Right forelimb (tissue), 1 donor: ENCODE measurements at places on chromosomes 1 and 21.

DNA sequence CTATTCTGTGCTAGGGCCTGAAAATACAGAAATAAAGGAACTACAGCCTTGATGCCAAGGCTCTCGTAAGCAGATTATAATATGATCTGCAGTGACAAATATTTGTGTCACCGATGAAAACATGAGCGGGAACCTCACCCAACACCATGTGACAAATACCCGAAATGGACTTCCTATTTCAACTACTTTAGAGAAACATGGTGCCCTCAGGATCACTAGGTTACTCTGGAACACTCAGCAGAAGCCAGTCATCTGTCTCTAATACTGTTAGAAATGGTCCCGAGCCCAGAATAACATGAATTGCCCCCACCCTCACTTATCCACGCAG is 463 bp upstream of the VAMP3 start:
- DNase-seq: no peak

GRCh38 chr1:92425617-92426016 is 61.1 kb downstream of the GFI1 start:
- no peak for DNase-seq

DNA sequence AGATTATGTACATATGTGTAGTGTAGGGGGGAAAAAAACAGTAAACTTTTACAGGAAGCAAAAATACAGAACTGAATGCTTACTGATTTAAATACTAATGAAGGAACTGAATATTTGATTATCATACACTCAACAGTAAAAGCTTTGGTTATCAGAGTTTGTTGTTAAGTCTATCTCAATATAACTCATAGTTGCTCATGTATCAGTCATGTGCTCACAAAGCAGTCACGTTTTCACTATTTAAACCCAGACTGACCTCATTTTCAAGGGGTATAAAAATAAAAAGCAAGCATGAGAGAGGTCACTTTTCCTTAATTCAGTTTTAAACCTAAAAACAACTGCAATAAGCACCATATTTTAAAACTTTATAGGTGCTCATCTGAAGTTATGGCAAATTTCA is 6.9 kb upstream of the NRAS start:
- DNase-seq: no peak

- DNase-seq: no peak
Observed at GRCh38 chr1:40389322-40389803, 15.8 kb downstream of the SMAP2 start.

DNA sequence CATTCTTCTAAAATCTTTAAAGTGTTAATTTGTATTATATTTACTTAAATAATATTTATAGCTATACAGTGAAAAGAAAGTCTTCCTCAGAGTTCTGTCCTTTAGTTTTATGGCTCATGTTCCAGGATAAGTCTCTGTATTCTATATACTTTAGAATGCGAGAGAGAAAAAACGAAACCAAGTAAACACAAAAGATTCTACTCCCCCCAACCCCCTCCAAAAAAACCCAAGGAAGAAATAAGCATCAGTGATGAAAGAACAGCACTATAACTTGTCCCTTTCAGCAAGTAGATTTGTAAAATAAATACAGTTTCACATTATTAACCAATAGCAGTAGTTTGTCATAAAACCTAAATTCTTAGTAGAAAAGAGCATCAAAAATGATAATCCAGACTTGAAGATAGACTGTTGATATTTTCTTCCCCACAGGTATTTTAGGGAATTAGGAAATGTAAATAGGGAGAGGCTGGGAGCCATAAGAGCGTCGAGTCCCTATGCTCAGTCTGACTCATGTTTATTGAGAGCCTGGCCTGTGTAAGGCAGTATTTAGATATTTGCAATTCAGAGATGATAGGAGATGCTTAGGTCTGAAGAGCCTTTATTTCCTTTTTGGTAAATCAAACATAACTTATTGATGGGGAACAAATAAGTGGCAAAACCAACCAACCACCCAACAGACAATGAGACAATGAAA is 35.5 kb downstream of the CDC14A start:
- no peak for DNase-seq

- DNase-seq: no peak
Observed at GRCh38 chr1:66559517-66559916, 25.6 kb downstream of the SGIP1 start.

GRCh38 chr1:59552007-59552406 is 255.1 kb downstream of the FGGY start:
- DNase-seq: no peak

- no peak for DNase-seq
Observed at GRCh38 chr1:177558372-177558771, 387.6 kb downstream of the BRINP2 start.

DNA sequence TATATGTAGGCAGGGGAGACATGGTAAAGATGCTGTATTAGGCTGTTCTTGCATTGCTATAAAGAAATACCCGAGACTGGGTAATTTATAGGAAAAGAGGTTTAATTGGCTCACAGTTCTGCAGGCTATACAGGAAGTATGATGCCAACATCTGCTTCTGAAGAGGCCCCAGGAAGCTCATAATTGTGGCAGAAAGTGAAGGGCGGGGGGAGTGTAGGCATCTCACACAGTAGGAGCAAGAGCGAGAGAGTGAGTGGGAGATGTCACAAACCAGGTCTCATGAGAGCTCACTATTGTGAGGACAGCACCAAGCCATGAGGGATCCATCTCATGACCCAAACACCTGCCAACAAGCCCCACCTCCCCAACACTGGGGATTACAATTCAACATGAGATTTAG is 21.1 kb downstream of the MAN1A2 start:
- DNase-seq: no peak

DNA sequence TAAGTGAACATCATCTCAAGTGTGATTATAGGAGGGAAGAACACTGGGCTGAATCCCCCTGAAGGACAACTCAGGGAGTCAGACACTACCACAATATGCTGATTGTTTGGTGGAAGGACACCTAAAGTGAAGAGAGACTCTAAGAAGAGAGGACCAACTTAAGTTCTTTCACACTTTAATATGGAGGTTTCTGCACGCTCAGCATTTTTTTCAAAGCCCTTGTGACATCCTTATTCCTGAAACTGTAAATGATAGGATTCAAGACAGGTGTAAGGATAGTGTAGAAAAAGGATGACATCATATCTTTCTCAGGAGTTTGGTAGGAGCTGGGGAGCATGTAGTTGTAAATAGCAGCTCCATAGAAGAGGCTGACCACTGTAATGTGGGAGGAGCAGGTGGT is 4.8 kb downstream of the OR2T10 start:
- no peak for DNase-seq

DNA sequence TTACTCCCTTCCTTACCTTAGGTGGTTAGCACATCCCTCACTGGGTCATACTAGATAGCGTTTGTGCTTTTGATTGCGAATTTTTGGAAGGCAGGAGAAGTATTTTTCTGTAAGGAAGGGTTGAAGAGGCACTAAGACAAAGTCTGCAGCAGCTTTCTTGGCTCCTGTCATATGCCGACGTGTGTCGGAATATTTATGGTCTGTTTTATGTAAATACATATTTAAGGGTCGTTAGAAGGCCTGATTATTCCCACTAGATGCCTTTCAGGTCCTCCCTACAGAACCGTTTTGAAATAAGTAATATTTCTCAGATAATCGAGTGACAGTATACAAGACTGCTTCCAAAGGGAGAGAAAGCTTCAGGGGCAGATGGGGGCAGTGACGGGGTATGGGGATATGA is 10.0 kb downstream of the RNF220 start:
- no peak for DNase-seq

DNA sequence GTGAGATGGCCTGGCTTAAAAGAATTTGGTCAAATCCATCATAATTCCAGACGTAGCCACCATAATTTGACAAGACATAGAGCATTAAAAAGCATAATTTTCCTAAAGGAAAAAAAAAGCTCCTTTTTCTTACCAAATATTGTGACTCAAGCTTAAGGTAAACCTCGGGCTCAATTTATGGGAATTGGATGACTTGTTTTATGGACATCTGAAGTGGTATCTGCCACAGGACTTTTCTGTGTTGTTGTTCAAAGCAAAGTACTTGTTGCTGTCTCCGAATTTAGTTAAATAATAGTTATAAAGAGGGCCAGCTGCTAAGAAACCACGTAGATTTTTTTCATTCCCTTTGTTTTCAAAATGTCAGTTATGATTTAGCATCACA is 1.1 kb downstream of the MPZL1 start:
- DNase-seq: no peak

DNA sequence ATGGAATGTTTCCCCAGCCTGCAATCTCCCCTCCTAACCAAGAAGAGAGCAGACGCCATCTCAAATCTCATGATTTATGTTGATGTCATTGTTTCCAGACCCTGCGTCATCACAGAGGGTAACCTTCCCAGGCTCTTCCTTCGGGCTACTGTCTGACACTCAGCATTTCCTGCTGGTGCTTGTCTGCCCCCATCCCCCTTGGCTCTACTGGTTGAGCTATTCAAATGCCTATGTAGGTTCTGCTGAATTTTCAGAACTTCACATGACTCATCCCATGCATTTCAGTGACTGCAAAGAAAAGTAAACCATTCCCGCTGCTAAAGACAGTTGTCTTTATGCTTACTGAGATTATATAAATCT is 24.8 kb upstream of the ITPKB start:
- DNase-seq: no peak

- no peak for DNase-seq
Observed at GRCh38 chr1:36760081-36760480, 274.2 kb downstream of the GRIK3 start.

DNA sequence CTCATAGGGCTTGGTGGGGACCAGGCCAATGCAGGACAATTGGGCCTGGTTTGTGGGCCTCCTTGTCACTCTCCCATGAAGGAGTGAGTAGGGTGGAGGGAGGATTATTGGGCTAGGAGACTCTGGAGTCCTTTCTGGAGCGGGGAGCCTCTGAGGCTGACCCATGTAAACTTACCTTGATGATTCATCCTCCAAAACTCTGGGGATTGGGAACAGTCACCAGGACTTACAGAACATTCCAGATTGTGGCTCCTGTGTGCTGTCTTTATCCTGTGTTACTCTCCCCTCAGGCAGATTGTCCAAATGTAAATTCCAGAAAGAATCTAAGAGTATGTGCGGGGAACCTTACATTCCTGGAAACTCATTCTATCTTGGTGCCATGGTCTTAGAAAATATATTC is 197.6 kb downstream of the CAMTA1 start:
- DNase-seq: no peak

DNA sequence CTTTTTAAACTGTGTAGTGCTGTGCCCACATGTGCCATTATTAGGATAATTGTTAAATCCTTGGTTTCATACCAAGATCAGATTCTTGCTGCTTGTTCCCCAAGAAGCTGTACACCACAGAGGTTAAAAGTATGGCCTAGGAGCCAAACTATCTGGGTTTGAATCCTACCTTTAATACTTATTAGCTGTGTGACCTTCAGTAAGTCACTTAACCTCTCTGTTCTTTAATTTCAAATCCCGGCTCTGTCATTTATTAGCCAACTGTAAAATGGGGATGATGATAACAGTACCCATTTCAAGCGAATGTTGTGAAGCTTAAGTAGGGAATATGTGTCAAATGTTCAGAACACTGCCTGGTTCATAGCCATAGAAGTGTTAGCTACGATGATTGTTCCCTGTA is 32.6 kb downstream of the NKAIN1 start:
- no peak for DNase-seq

GRCh38 chr1:16374266-16374665 is 7.2 kb downstream of the SZRD1 start:
- DNase-seq: no peak

DNA sequence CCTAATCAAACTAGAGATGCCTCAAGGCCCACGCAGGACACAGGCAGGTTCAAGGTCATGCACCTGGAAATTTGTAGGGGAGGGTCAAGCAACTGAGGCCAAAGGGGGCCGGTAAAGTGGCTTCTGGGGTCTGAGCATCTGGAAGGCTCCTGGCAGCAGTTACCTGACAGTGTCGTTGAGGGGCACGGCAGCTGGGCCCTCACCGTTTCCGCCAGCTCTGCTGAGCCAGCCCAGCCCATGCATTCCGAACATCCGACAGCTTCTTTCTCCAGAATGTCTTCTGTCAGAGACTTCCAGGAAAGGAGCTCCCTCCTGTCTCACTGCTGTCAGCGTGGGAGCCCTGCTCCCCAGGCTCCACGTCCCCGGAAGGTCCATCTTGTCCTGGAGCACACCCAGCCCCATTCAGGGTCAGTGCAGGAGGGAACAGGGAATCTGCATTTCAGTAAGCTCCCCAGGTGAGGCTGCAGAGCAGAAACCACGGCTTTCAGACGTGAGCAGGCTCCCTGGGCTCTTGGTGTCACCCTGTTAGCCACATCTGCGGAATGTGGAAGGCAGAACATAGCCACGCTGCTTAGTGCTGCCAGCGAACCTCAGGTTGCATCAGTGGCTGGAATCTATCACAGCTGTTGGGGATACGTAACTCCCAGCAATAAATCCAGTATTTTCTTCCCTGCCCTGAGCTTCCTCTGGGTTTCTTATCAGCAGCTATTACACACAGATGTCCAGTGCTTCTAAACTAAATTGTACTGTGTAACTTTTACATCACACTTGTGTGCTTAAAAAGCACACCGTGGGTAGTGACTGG is 36.3 kb upstream of the FAM3B start:
- no peak for DNase-seq
